ENCODE measurements at places on chromosomes 16 and 17. TPM values are rescaled to one million over a fixed set of nuclear protein-coding genes. Genes with fewer than 3 reads are reported as not detected.

Gene NPB
- polyA plus RNA-seq: not detected

Gene RNF112
- polyA plus RNA-seq: 0.92 TPM

Gene MT1H
- 581 TPM for polyA plus RNA-seq

Gene COX10
- 21.5 TPM for polyA plus RNA-seq

Gene CD300A
- polyA plus RNA-seq: 10.9 TPM

Gene CPSF4L
- not detected for polyA plus RNA-seq

Gene EXOC7
- polyA plus RNA-seq: 36.8 TPM

Gene ZNF469
- polyA plus RNA-seq: under 0.01 TPM

Gene ALDH3A1
- 3.0 TPM for polyA plus RNA-seq

Gene TMED6
- polyA plus RNA-seq: 4.2 TPM

Gene COL1A1
- polyA plus RNA-seq: 96.7 TPM
